ENCODE measurements at places on chromosomes 7 and 10. TPM values are rescaled to one million over a fixed set of nuclear protein-coding genes. Genes with fewer than 3 reads are reported as not detected.
A peak's percentile ranks its signal among the peaks of the same experiment; 100 is the strongest.

DNA sequence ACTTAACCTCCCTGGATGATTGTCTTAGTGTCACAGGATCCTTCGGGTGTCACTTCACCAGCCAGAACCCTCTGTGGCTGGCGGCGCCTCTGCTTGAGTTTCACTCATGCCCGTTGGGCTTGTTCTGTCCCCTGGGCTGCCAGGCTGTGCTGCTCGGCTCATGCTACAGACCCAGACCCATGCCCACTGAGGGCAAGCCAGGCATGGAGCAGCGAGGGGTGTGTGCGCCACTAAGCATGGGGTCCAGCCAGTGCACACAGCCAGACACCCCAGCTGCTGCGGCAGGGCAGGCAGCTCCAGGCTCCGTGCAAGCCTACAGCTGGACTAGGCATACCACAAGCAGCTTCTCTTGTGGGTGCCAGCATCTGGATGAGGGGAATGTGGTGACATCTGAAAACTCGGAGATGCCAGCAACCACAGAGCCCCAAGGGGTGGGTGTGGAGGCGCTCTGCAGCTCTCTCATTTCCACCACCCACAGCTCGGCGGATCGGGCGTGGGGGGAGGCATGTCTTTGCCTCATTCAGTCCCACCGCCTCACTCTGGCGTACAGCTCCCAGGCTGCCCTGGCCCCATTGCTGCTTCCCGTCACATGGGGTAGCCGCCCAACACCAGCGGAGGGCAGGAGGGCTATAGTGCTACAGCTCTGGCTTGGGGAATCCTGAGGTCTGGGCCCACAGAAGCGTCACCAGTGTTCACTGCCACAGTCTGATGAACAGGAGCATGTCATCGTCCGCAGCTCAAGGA, 269.6 kb upstream of the LRGUK start:
- H3K27me3 ChIP-seq = no peaks in the 10 kb centered on the region
- H3K4me1 ChIP-seq = no peaks in the 10 kb centered on the region
- no peak overlapping the region for H3K27ac ChIP-seq
- no peak overlapping the region for H3K4me3 ChIP-seq
- no peak for DNase-seq
- no peaks in the 10 kb centered on the region for H3K36me3 ChIP-seq

GRCh38 chr10:100890673-100891317, 22.0 kb upstream of the SLF2 start:
- no peak for DNase-seq
- peaks cover 11% of the 10 kb centered on the region for H3K27me3 ChIP-seq
- no peaks in the 10 kb centered on the region for H3K36me3 ChIP-seq
- no peak overlapping the region for H3K4me3 ChIP-seq

GRCh38 chr7:17523813-17524739, 225.6 kb downstream of the AHR start:
- no peak overlapping the region for H3K4me3 ChIP-seq
- peak overlapping the region; percentile 44 for H3K27ac ChIP-seq

Gene EVX1
- not detected for total RNA-seq

- H3K36me3 ChIP-seq = no peaks in the 10 kb centered on the region
- no peak overlapping the region for H3K4me3 ChIP-seq
- peak overlapping the region; percentile 89 for H3K27ac ChIP-seq
- no peaks in the 10 kb centered on the region for H3K27me3 ChIP-seq
- peaks cover 3% of the 10 kb centered on the region for H3K4me1 ChIP-seq
Observed at GRCh38 chr10:17062493-17062892, 67.1 kb downstream of the CUBN start.

DNA sequence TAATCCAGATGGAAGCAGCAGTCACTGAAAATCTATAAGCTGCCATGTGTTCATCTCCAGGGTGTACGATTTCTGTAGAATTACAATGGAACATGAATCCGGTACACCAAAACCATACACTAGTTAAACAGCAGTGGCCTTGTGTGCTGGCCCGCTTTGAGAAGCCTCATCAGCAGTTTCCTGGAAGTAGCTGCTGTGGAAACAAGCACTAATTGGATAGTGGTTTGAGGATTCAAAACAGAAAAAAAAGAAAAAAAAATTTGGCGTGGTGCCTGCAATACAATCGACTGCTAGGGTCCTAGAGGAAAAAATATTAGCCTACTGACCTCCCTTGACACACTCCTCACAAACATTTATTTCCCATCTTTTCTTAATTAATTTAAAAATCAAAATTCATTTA, 545.9 kb downstream of the SORCS1 start:
- H3K4me3 ChIP-seq = no peak overlapping the region
- no peaks in the 10 kb centered on the region for H3K4me1 ChIP-seq
- H3K36me3 ChIP-seq = no peaks in the 10 kb centered on the region
- H3K27me3 ChIP-seq = no peaks in the 10 kb centered on the region
- H3K27ac ChIP-seq = no peak overlapping the region

Gene CUZD1
- 1.8 TPM for total RNA-seq
